ENCODE measurements at places on chromosomes 7 and 10.

DNA sequence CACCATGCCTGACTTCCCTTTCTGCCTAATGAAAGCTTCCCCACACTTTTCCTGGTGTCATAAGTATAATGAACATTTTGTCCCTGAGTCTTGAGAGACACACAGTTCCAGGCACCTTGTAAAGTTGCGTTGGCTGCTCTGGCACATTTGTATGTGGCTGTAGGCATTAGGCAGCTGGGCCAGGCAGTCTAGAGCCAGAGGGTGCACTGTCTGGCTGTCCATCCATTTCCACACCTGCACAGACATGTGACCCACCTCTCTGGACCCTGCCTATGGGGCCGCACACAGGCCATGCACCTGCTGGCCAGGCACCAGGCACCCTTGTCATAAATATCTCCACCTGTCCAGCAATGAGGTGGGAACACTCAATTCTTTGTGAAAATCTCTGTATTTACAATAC is 54.7 kb upstream of the ANTXRL start:
- DNase-seq: no peak

GRCh38 chr7:116210345-116211005 is at the start of gene TES:
Gene TES, plus strand, starts transcription at chr7:116210539. Its CDS starts 169 bp downstream, at chr7:116210708.
- DNase-seq: no peak

DNA sequence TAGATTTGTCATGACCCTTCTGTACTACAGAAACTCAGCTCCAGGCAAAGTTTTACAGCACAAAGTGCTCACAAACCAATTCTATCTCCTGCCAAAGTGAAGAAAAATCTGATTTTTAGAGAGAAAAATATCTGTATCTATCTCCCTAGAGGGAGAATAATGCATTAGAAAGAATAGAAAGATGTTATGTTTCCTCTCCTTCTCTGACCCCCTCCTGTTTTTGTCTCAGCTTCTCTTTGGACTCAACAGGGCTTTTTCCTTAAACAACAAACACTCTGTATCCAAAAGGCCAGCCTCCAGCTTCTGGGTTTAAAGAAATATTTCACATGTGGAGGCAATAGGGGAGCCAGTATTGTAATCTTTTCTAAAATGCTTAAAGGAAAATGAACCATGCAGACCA is 627.4 kb downstream of the REEP3 start:
- DNase-seq: no peak

DNA sequence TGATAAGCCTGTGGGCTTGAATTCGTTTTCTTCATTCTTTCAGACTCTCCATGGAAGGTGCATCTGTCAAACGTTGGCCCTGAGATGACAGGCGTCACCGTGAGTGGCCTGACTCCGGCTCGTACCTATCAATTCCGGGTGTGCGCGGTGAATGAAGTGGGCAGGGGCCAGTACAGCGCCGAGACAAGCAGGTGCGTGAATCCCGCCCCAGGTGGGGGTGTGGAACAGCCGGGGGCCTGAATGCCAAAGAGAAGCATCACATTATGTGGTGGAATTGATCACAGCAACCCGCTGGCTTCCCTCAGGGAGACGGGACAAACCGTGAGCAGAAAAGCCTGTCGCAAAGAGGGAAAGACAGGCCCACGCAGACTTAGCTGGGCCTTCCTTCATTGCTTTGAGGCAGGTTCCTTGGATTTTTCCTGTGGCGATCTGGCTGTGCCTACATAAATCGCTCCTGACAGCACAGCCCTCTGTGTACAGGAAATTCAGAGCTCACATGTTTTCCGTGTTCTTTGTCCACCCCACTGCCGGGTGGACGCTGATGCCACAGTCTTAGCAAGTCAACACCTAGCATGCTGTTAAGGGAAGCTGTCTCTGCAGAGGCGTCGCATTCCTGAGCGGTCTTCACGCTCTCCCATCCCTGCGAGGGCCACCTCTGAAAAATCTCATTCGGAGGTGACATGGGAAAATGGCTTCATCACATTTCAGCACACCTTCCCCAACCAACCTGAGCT is 671.0 kb upstream of the FOXK1 start:
- no peak for DNase-seq

- DNase-seq: peak; percentile 69
Observed at GRCh38 chr10:80497187-80498077, 40.3 kb upstream of the SH2D4B start.

DNA sequence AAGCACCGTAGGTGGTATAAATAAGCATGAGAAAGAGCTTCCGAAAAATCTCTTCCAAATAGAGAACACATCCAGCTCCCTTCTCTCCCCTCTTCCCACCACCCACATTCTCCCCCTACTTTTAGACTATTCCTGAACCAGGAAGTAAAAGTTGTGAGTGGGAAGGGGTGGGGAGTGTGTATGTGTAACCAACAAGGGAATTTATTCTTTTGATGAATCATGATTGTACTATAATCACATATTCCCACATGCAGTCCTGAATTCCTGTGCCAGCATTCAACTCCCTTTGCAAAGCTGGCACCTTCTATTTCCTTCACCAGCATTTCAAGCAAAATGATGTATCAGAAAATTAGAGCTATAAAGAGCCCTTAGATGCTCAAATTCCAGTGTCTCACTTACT is 230.6 kb upstream of the CHRM2 start:
- no peak for DNase-seq

DNA sequence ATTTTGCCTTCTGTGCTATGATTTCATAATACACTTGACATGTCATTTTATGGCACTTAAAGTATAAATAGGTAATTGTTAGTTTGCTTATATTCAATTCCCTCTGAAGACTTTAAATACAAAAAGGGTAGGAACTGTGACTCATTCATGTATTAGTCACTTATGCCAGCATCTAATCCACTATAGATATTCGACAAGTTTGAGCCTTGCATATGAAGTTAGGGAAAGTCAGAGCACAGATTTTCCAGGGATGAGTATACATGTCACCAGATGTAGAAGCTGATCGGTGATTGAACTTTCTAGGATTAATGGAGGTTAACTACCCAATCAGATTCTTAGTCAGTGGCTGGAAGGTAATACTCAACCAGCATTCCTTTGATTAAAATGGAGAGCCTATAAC is 1321.5 kb downstream of the XPNPEP1 start:
- DNase-seq: no peak

GRCh38 chr10:127035827-127036226 is 130.6 kb downstream of the DOCK1 start:
- DNase-seq: no peak

GRCh38 chr7:82053453-82054032 is 283.7 kb upstream of the HGF start:
- DNase-seq: no peak

GRCh38 chr10:29957236-29957635 is 102.2 kb downstream of the JCAD start:
- DNase-seq: no peak

Data from skeletal muscle cell (primary cell).